Skeletal muscle cell (primary cell): ENCODE measurements at places on chromosomes 13 and 19.

DNA sequence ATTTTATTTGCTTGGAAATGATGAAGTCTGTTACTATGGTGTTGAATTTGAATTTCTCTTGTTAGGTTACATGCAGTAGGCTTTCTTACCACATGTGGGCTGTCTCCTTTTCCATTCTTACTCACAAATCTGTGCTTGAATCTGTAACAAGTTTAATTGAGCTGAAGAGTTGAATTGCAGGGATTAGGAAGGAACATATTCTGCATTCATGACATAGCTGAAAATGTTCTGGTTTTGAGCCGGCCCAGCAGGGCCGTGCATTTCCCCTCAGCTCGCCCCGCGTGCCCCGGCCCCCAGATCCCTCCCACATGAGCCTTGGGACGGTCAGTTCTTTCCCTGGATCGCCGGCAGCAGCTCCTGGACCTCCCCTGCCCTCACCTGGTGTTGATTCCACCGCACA is 28.1 kb downstream of the TFDP1 start:
- no peak for DNase-seq

GRCh38 chr13:48318821-48319511 is 15.4 kb downstream of the RB1 start:
- DNase-seq = no peak

DNA sequence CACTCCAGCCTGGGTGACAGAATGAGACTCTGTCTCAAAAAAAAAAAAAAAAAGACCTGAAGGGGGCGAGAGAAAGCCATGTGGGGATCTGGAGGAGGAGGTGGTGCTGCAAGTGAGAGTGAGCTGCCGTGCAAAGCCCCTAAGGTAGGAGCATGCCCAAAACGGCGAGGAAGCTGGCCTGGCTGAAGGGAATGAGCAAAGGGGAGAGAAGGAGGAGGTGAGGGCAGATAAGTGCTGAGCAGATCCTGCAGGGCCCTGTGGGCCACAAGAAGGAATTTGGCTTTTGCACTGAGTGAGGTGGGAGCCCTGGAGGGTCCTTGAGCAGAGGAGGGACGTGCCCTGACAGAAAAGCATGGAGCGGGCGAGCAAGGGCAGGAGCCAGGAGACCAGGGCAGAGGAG is 19.4 kb upstream of the ADGRE5 start:
- DNase-seq = no peak

GRCh38 chr19:51830274-51830673 is 35.3 kb downstream of the FPR3 start:
- DNase-seq = no peak

GRCh38 chr19:18465214-18465963 is 27.5 kb upstream of the ISYNA1 start:
- no peak for DNase-seq
